ENCODE measurements at places on chromosomes 1 and 21.

DNA sequence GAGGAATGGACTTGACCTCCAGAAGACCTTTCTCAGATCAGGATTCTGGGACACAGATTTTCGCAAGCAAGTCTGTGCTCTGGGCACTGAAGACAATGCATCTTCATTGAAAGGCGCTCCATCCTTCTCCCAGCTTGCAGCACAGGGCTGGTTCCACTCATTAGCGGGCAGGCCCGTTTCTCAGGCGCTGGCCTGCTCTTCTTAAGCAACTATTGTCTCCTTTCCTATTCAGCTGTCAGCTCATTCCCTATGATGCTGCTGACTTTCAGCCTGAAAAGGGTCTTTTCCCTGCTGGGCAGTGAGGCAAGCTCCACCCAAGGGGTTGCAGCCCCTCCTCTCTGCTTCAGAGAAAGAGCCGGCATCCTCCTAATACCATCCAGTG is 91.9 kb upstream of the PLXNA2 start:
- no peak for DNase-seq

DNA sequence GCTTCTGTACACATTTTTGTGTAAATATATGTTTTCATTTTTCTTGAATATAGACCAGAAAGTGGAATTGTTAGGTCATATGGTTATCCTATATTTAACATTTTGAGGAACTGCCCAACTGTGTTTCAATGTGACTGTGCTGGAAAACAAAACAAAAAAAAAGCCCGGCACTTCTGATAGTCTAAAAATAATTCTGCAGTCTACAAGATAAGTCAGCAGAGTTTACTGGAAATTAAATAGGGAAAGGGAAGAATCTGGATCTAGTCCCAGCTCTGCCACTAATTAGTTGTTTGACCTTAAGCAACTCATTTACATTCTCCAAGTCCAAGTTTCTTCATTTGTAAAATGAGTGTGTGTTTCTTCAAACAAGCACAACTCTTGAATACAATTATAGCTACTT is 869.1 kb upstream of the B3GALT2 start:
- no peak for DNase-seq

DNA sequence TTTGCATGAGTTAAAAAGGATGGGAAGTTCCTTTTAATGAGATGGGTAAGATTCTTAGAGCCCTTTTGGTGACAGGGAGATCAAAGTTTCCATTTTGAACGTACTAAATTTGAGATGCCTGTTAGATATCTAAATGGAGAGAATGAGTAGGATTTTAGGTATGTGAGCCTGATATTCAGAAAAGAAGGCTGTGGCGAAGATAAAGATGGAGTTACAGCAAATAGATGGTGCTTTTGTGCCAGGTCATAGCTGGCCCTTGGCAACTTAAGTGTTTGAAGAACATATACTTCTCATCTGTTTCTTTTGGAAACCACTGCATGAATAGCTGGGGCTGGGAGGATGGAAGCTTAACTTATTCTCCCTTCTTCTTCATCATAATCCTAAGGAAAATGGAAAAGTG is 282.5 kb downstream of the PTBP2 start:
- peak; percentile 14 for DNase-seq

DNA sequence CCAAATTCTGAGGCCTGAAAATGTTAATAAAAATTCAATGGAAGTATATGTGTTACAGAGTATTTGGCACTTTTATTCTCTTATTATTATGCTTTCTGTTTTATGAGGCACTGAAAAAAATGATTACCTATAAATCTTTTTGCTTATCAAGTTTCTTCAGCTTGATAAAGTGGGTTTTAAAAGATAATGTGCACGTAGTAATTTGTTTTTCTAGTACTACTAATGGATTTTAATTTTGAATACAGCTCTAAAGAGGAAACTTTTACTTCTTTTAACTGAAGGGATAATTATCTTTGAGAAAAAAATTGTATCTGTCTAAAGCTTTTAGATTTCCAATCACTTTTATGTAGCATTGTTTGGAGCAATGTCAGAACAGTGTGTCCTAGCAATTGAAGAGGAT is 211.4 kb upstream of the L1TD1 start:
- no peak for DNase-seq

- no peak for DNase-seq
Observed at GRCh38 chr1:114154963-114155322, 1.3 kb upstream of the SYT6 start.

GRCh38 chr1:4527819-4528218 is 126.6 kb upstream of the AJAP1 start:
- no peak for DNase-seq

DNA sequence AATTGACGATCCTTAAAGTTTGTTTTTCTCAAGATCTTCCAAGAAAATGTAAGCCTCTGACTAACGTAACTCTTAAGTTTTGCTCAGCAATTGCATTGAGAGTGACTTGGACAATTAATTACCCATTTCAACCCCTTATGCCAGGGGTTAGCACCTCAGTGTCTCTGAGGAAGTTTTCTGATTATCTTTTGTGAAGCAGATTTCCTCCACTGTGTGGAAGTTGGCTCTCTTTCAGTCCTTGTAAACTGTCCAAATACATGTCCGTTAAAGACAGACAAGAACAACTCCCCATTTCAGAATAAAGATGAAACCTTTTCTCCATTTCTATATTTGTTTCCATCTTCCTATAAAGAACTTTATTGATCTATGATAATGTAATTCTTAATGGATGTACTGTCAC is 296.4 kb upstream of the FMN2 start:
- DNase-seq: no peak

GRCh38 chr21:45580576-45581321 is 38.5 kb upstream of the SLC19A1 start:
- no peak for DNase-seq

DNA sequence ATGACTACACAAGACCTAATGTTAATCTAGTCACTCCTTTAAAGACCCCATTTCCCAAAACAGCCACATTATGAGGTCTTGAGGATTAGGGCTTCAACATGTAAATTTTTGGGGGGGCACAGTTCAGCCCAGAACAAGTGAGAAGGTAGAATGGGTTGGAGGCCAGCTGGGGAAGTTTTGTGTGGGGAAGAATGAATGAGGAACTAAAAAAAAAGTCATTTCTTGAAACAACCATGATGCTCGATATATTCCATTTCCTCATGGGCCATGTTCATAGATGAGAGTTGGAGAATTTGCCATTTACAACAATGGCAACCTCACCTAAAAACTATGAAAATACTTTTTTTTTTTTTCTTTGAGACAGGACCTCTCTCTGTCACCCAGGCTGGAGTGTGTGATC is 14.5 kb downstream of the NLRP3 start:
- DNase-seq: no peak

DNA sequence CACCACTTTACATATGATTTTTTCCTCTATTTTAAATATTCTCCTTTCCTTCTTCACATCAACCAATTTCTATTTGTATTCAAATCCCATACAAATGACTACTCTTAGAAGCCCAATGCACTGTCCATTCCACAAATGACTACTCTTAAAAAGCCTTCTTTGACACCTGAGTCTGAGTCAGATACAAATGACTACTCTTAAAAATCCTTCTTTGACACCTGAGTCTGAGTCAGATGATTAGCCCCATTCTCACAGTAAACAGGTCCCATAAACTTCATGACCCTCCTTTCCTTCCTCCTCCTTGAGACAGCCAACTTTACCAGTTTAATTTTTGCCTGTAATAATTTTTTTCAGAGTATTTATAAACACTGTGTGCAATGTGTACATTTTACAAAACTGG is 231.3 kb upstream of the USP25 start:
- DNase-seq: no peak

DNA sequence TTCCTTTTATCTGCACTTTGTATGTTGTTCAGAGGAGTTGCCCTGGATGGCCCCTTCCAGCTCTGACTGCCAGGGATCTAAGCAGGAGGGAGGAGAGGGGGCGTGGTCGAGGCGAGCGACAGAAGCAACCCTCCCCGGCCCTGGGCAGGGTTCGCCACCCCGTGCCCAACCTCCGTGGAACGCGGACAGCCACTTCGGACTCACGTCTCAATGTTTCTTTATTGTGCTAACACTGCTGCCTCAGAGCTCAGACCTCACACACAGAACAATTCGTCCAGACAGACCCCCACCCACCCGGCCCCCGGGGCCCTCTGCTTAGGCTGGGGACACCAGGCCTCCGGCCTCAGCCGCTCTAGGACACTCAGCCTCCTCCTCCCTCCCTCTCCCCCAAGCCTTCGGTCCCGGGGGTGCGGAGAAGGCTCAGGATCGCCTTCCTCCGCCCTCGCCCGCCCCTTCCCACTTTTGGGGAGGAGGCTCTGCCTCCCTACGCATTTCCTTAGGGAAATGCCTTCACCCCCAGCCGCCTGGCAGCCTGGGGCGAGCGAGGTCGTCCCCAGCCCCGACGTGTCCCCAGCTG is 8.3 kb downstream of the VSIG8 start:
- DNase-seq: no peak

DNA sequence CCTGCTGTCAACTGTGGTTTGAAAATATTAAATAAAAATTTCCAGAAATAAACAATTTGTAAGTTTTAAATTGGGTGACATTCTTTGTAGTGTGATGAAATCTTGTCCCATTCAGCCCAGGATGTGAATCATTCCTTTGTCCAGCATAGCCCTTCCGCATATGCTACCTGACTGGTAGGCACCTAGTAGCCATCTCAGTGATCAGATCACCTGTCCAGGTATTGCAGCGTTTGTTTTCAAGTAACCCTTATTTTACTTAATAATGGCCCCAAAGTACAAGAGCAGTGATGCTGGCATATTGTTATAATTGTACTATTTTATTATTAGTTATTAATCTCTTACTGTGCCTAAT is 351.6 kb upstream of the B3GALT2 start:
- no peak for DNase-seq

DNA sequence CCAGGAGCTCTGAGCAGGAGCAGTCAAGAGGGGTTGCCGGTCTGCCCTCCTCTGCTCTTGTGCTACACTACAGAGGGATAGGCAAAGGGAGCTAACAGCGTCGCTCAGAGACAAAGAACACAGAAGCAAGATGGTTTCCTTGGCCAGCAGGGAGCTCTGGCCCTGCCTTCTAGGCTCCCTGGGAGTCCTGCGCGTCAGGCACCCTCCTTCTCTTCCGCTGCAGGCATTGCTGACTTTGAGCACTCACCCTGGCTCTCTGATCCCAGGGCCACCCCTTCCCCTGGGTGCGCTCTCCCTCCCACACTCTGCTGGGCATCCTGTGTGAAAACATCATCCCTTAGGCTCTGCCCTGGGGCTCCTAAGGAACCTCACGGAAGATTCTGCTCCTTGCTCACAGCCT is 489 bp downstream of the TNNI1 start:
- DNase-seq: no peak
